ENCODE measurements at places on chromosomes 1 and 21. TPM values are rescaled to one million over a fixed set of nuclear protein-coding genes. Genes with fewer than 3 reads are reported as not detected.

- no peaks in the 10 kb centered on the region for H3K27me3 ChIP-seq
- no peak overlapping the region for H3K4me3 ChIP-seq
- H3K4me1 ChIP-seq: peaks cover 33% of the 10 kb centered on the region
- peaks cover 10% of the 10 kb centered on the region for H3K36me3 ChIP-seq
- no peak for DNase-seq
- peak overlapping the region; percentile 24 for H3K27ac ChIP-seq
Observed at GRCh38 chr1:180026556-180026955, 71.9 kb downstream of the CEP350 start.

The ACTL8 gene
- total RNA-seq: not detected

- H3K36me3 ChIP-seq: peaks cover 18% of the 10 kb centered on the region
- peaks cover 2% of the 10 kb centered on the region for H3K27me3 ChIP-seq
Observed at GRCh38 chr1:228740543-228741317, 5.5 kb downstream of the RHOU start.

DNA sequence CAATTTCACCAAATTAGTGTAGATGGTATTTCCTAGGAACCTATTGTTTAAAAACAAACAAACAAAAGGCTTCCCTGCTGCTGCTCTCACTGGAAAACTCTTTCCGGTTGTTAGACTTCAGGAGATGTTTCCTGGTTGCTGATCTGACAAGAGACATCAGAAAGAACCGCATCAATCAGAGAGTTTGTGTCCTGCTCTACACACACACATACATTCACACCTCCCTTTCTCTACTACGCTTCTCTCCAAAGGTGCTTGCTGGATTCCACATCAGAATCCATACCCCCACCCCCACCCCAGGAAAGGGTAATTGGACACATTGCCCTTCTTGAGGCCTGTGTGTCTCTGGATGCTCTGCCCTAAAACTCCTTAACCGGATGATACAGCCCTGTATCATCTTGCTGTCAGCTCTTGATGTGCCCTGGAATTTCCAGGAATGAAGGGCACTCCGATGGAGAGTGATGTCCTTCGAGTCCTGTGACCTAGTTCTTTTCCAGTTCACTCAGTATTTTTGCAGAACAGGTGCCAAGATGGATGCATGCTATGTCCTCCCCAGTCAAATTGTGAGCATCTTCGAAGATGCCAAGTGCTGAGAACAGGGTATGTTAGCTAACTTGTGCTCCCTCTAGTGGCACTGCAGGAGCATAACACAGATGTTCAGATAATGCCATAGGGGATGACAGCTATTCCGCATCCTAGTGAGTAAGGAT, 113.7 kb upstream of the SLC35F3 start:
- peaks cover 10% of the 10 kb centered on the region for H3K27me3 ChIP-seq
- DNase-seq: no peak
- H3K27ac ChIP-seq: no peak overlapping the region
- no peaks in the 10 kb centered on the region for H3K4me1 ChIP-seq
- no peaks in the 10 kb centered on the region for H3K36me3 ChIP-seq

The CD34 gene
- total RNA-seq: 0.12 TPM

The RYR2 gene
- 0.12 TPM for total RNA-seq

The MFSD2A gene
- total RNA-seq: 2.5 TPM

DNA sequence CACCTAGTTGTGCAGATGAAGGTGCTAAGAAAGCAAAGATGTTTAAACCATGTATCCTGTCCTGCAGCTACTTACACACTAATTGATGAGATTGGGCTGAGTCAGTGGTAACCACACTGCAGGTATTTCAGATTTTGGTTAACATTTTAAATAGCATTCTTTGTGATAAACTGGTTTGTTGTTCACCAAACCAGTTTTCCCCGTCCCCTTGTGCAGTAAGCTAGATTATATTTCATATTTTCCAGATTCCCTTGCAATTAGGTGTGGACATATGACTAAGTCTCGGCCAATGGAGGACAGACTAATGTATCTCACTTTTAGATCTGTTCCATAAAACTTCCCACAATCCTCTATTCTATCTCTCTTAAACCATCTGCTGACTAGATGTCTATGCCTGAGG, 320.4 kb downstream of the RWDD3 start:
- no peaks in the 10 kb centered on the region for H3K36me3 ChIP-seq
- H3K27me3 ChIP-seq: peaks cover 3% of the 10 kb centered on the region
- DNase-seq: no peak
- H3K4me1 ChIP-seq: no peaks in the 10 kb centered on the region
- no peak overlapping the region for H3K27ac ChIP-seq

The AMY1C gene
- total RNA-seq: not detected

The TAS1R3 gene
- total RNA-seq: 0.28 TPM

DNA sequence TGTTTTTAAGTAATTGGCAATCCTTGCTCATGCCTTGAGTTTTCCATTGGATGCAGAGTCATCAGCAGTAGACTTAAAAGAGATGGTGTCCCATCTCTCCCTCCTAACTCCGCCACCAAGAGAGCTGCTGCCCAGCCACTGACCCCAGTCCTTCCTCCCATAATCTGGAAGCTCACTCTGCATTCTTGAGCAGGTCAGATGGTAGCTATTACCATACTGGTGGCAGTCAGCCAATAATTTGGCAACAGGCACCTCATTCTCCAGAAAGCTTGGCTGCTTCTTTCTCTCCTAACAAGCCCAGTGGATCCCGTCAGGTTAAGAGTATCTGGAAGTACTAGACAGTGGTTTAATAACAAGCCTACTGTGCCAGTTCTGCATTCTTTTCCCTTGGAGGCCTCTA, 272.1 kb downstream of the ZNF648 start:
- no peaks in the 10 kb centered on the region for H3K36me3 ChIP-seq
- H3K4me3 ChIP-seq: no peak overlapping the region
- no peaks in the 10 kb centered on the region for H3K4me1 ChIP-seq
- H3K27ac ChIP-seq: no peak overlapping the region
- no peak for DNase-seq

DNA sequence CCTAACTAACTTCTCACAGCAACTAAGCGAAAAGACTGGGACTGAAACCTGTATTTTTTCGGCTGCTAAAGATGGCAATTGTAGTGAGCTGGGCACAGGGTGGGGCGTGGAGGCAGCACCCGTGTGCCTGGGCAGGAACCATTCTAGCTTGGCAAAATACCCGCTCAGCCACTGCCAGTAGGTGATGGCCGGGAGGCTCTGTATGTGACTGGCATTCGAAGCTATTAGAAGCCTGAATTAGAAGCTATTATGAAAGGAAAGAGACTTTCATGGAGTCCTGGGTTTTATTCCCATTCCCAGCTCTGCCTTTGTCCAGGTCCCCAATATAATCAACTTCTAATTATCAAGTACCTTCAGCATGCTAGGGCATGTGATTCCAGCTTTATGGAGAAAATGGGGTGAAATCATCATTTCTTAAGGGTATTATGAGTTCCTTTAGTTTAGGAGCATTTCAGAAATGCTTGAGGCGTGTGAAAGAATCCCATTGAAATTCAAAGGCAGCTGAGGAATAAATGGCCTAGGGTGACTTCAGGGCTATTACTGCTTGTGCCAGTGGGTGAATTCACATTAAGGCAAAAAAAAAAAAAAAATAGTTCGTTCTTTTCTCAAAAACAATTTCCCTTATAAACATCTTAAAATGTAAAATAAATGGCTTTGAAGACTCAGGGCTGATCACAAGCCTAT, 125.6 kb downstream of the KCNN3 start:
- no peak overlapping the region for H3K4me3 ChIP-seq
- peaks cover 51% of the 10 kb centered on the region for H3K4me1 ChIP-seq
- H3K27ac ChIP-seq: no peak overlapping the region
- H3K27me3 ChIP-seq: peaks cover 24% of the 10 kb centered on the region

DNA sequence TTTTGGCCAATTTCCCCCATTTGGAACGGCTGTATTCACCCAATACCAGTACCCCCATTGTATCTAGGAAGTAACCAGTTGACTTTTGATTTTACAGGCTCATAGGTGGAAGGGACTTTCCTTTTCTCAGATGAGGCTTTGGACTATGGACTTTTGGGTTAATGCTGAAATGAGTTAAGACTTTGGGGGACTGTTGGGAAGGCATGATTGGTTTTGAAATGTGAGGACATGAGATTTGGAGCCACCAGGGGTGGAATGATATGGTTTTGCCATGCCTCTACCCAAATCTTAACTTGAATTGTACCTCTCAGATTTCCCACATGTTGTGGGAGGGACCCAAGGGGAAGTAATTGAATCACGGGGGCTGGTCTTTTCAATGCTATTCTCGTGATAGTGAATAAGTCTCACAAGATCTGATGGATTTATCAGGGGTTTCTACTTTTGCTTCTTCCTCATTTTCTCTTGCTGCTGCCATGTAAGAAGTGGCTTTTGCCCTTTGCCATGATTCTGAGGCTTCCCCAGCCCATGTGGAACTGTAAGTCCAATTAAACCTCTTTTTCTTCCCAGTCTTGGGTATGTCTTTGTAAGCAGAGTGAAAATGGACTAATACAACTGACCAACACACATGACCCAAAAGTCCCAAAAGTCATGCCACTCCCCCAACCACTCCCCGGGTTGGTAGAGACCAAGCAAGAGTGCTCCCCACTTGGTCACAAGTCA, 35.4 kb upstream of the ZNF496 start:
- H3K27me3 ChIP-seq: no peaks in the 10 kb centered on the region
- peak overlapping the region; percentile 87 for H3K27ac ChIP-seq

GRCh38 chr1:19036041-19036812, 79.8 kb upstream of the IFFO2 start:
- peaks cover 16% of the 10 kb centered on the region for H3K27me3 ChIP-seq
- H3K4me3 ChIP-seq: no peak overlapping the region
- no peak overlapping the region for H3K27ac ChIP-seq
- H3K36me3 ChIP-seq: no peaks in the 10 kb centered on the region
- H3K4me1 ChIP-seq: peaks cover 19% of the 10 kb centered on the region
- DNase-seq: peak; percentile 42

The KIF14 gene
- total RNA-seq: 2.0 TPM

DNA sequence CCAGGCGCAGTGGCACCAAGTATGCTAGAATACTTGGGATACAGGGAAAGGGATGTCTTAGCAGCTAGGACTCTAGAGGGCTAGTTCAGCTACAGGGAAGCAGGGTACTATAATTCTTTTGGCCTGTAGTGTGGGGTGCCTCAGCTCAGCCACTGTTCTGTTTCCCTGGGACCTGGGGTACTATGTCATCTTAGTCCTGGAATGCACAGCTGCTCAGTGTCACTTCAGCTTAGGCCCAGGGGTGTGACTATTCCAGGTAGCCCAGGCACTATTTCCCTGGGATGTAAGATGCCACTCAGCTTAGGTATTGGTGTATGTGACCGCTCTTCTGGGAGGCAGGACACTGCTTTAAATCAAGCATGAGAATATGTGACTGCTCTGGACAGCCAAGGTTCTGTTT, 34.1 kb downstream of the RGSL1 start:
- H3K4me3 ChIP-seq: no peak overlapping the region
- H3K36me3 ChIP-seq: no peaks in the 10 kb centered on the region
- no peak for DNase-seq
- H3K4me1 ChIP-seq: no peaks in the 10 kb centered on the region
- peaks cover 16% of the 10 kb centered on the region for H3K27me3 ChIP-seq

DNA sequence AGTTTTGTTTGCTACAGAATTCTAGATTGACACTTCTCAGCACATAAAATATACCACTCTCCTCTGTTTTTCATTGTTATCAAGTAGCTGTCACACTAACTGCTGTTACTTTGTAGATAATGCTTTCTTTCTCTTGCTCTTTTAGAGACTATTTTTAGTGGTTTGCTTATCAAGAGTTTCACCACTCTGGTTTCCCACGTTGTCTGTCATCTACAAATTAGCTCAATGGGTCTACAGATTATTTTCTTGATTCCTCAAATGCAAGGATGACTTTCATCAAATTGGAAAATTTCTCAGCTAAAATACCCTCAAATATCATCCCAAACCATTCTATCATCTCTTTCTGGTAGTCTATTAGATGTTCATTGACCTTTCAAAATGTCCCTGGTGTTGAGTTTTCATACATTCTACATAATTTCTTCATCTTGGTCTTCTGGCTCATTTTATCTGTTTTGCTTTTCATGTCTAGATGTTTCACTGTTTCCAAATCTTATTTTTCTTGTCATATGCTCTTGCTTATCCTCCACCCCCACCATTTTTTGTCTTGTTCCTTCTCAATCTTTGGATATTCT, 122.5 kb downstream of the TRIM33 start:
- H3K27ac ChIP-seq: no peak overlapping the region
- no peak overlapping the region for H3K4me3 ChIP-seq
- H3K4me1 ChIP-seq: no peaks in the 10 kb centered on the region
- no peaks in the 10 kb centered on the region for H3K27me3 ChIP-seq

The BMP8A gene
- total RNA-seq: 0.12 TPM
